ENCODE measurements at places on chromosomes 1 and 21. TPM values are rescaled to one million over a fixed set of nuclear protein-coding genes. Genes with fewer than 3 reads are reported as not detected.

The BSND gene
- total RNA-seq: 0.17 TPM

The ILDR2 gene
- 1.7 TPM for total RNA-seq

The TRIM17 gene
- 2.8 TPM for total RNA-seq

The KRTAP7-1 gene
- total RNA-seq: not detected

The FNDC5 gene
- total RNA-seq: 4.5 TPM

The PPIAL4G gene
- total RNA-seq: not detected

The IRF6 gene
- total RNA-seq: 7.1 TPM

The EIF3I gene
- 224 TPM for total RNA-seq

The RGS8 gene
- total RNA-seq: 0.07 TPM

The ASTN1 gene
- total RNA-seq: 0.94 TPM

The LHX8 gene
- not detected for total RNA-seq

The ERICH3 gene
- not detected for total RNA-seq

The RNASEL gene
- 0.63 TPM for total RNA-seq

The DIRAS3 gene
- total RNA-seq: not detected

The GIPC2 gene
- total RNA-seq: 0.90 TPM

The SLAMF9 gene
- not detected for total RNA-seq

The CEP104 gene
- total RNA-seq: 40.8 TPM

The LCE2C gene
- not detected for total RNA-seq

The LRRC7 gene
- not detected for total RNA-seq

The AK4 gene
- total RNA-seq: 45.2 TPM

The CHRM3 gene
- 4.2 TPM for total RNA-seq

The MCOLN3 gene
- 10.6 TPM for total RNA-seq

The MATN1 gene
- total RNA-seq: not detected

The LRRC38 gene
- 0.72 TPM for total RNA-seq

The HTR6 gene
- 0.29 TPM for total RNA-seq

The SPRR3 gene
- not detected for total RNA-seq

The PLCH2 gene
- total RNA-seq: 0.09 TPM

The HIPK1 gene
- 65.7 TPM for total RNA-seq

The RIPPLY3 gene
- total RNA-seq: 1.7 TPM
